NCI-H510A (cell line): ENCODE measurements at places on chromosomes 3 and 15.

GRCh38 chr3:13475871-13476590, 4.1 kb upstream of the HDAC11 start:
- DNase-seq: peak; percentile 35

DNA sequence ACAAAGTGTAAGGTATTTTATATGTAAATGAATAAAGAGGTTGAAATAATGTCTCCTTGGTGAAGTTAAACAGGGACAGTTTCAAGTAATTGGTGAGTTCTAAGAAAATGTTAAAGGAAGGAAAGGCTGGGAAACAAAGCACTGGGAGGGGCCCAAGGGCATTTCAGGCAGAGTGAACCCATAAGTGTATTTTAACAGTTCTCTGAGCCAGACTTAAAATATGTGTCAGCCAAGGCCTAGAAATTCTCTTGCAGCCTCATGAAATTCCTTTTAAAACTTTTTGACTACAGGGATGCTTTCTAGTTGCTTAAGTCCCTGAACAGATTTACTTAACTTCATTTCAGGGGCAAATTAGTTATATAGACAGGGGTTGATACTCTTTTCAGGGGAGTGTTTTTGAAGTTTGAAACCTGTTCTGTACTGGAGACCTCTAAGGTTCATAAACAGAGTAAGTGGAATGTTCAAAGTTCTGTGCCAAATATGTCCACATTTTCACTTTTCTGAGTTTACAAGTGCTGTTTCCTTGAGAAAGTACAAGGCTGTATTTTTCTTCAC, 77.6 kb downstream of the GALK2 start:
- DNase-seq: no peak

GRCh38 chr3:101319531-101319930, 844 bp downstream of the IMPG2 start:
- no peak for DNase-seq

DNA sequence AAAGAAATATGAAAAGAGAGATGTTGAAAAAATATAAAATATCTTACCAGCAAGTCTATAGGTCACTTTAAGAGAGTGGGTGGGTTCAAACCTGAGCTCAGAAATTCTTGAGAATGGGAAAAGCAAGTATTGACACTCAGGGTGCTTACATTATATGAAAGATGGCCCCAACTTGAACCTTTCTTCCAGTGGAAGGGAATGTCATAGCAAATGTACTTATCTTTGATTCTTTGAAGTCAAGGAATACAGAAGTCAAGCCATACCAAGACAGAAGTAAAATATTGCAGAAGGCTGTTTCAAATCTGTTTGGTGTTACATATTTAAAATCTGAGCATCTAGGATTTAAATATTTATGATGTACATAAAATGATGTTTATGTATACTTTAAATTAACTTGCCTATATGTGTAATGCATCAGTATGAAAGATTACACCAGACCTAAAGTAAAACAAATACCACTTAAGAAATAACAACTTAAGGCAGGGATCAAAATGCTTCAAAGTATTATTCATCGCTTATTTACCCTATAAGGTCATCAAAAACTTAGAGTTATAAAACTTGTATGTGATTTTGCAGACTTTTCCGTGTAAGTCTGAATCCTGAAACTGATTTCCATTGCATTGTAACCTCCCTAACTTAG, 8.7 kb downstream of the MME start:
- no peak for DNase-seq

DNA sequence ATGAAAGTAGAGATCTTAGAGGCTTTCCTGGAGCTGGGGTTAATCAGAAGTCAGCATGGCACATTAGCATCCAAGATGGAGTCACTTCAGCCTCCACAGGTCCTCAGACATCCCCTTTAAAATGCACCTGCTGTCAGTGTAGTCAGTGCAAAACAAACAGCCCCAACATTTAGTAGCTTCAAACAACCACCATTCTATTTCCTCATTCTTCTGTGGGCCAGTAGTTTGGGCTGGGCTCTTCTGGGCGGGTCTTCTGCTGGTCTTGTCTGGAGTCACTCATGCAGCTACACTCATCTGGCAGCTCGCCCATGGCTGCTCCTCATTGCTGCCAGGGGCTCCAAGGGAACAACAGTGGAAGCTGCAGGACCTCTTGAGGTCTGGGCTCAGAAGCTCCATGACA, 99.9 kb downstream of the TLE3 start:
- peak; percentile 71 for DNase-seq

DNA sequence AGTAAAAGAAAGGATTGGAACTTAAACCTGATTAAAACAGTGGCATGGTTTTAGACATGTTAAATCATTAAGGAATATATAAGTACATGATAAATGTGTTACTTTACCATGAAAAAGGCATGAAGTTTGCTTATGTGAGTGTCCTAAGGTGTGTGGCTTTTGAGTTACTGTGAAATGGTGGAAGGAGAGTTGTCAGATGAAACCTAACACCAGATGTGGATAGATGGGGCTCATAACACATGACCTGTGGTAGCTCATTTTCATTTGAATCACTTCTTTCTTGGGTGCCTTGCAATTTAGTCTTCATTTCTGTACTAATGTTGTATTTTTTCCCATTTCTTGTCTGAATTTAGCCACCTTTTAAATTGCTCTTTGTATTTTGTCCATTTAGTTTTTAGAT, 13.0 kb downstream of the MEF2A start:
- DNase-seq: no peak

- DNase-seq: no peak
Observed at GRCh38 chr3:122952520-122952919, 75.0 kb downstream of the SEMA5B start.

DNA sequence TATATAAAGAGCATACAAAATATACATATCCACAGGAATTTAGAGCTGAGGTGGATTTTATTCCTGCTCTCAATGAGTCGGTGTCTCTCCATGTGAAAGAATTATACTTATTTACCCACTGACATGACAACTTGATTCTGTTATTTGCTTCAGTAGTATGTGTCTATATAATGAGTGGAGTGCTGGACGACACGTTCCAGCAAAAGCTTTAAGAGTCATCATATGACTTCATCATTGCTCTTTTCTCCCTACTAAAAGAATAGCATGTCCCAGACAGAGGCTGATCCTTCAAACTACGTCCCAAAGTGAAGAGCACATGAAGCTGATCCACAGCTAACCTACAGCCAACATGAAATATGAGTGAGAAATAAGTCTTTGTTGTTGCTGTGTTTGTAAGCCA, 54.3 kb upstream of the GNB4 start:
- no peak for DNase-seq

DNA sequence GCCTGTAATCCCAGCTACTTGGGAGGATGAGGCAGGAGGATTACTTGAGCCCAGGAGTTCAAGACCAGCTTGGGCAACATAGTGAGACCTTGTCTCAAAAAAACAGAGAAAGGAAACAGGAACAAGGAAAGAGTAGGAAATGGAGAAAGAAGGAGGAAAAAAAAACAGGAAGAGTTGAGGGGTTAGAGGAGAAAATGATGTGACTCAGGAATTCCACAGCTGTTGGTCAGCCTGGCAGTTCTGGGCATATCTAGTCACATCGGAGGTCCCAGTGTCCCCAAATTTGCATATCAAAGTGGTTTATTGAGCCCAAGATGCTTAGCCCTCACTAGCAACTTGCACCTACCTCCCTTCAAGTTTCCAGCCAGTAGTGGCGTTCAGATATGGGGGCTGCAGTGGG, 18.8 kb upstream of the JMJD7 start:
- no peak for DNase-seq

DNA sequence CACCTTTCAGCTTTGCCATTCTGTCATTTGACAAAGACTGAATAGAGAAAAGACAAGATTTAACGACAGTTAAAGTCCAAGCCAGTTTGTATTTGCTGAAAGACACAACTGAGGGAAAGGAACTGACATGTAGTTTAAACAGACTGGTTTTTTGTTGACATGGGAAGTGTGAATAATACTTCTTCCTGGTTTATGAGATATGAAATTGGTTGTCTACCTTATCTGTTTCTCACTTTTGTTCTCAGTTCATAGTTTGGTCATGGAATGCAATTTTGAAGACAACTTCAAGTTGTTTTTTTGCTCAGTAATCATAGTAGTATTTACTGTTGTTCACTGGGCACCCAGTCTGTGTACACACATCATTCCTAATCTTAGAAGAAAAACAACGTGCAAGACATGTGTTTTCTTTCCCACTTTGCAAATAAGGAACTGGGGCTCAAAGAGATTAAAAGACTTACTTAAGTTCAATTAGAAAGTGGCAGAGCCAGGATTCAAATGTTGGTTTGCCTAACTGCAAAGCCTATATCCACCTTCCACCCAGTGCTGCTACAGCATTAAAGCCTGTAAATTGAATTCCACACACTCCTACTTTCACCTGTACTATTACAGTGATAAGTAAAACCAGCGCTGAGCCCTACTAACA, 103.5 kb downstream of the LPP start:
- no peak for DNase-seq

GRCh38 chr3:177711637-177712036, 514.4 kb upstream of the TBL1XR1 start:
- DNase-seq: no peak

DNA sequence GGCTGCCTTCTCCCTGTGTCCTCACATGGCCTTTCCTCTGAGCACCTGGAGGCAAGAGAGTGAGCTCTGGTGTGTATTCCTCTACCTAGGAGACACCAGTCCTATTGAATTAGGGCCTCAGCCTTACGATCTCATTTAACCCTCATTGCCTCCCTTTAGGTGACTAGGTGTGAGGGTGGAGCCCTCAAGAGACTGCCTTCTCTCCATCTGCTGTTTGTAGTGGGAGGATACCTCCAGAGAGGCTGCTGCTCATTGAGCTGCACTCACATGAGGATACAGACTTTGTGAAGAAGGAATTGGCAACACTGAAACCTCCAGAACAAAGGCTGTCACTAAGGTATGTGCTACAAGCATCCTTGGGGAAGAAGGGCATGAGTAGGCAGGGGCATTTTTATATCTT, at the start of gene CCR8:
Gene CCR8 (plus strand): TSS at position 217 of the 400 bp plus-strand sequence. CDS start 2,623 bp downstream, outside the sequence.
- peak; percentile 25 for DNase-seq

GRCh38 chr3:150401285-150401684, 6.8 kb upstream of the TSC22D2 start:
- DNase-seq: no peak

GRCh38 chr3:32432711-32433530, 41.3 kb downstream of the CMTM7 start:
- DNase-seq: no peak

DNA sequence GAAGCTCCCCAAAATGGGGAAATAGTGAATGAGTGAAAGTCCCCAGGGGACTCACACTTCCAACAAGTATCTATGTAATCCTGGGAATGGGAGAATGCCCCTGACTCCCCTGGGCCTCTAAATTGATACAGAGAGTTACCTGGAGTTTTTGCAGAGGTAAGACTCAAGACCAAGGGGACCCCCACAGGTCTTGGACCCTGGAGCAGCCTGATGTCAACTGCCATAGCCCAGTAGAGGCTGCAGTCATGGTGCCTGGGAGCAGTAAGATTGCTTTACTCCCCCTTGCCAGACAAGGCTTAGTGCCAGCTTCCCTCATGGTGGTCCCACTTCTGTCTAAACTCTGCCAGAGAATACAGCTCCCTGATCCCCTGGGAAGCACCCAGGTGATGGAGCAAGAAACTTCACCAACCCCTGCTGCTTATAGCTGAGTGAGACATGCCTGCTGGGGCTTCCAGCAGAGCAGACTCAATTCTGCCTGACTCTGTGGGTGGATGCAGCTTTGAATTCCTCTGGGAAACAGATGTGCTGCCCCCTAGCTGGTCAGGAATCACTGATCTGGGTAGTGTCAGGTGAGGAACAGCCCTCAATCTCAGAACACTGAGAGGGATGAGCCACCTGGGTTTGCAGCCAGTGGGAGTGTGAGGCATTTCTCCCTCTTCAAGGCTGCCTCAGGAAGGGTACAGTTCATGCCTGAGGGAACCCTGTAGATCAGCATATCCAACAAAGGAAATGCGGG, 485.9 kb downstream of the NSUN3 start:
- DNase-seq: no peak

- no peak for DNase-seq
Observed at GRCh38 chr3:7518456-7518855, 657.5 kb downstream of the GRM7 start.

GRCh38 chr15:89090791-89091626, 2.8 kb downstream of the ABHD2 start:
- no peak for DNase-seq

DNA sequence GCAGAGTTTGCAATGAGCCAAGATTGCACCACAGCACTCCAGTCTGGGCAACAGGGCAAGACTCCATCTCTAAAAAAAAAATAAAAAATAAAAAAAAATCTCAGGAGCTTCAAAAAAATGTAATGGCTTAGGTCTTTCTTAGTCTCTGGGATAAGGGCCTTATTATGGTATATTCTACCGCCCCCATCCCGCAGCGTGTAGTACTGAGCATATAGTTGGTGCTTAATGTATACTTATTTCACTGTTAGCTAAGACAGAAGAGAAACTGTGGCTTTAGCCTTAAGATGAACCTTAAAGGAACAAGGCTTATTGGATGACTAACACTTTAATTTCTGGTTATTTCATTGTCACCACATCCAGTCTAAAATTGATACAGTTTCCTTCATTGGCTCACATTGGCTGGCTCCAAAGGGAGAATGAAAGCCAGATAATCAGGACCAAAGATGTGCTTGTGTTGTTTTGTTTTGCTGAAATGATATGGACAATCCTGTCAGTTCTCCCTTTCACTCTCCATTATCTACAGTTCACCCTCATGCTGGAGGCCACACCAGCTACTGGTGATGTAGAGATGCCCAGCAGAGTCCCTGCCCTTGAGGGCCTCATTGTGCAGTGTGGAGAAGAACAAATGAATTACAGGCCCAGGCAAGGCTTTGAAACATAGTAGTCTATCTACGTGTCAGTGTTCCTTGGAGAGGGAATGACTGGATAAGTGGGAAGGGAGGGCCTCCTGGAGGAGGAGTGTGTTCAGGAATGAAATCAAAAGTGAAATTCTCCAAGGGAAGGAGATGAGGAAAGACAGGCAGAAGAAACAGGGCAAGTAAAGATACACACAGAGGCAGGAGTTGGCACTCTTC, 17.4 kb upstream of the RAF1 start:
- no peak for DNase-seq

DNA sequence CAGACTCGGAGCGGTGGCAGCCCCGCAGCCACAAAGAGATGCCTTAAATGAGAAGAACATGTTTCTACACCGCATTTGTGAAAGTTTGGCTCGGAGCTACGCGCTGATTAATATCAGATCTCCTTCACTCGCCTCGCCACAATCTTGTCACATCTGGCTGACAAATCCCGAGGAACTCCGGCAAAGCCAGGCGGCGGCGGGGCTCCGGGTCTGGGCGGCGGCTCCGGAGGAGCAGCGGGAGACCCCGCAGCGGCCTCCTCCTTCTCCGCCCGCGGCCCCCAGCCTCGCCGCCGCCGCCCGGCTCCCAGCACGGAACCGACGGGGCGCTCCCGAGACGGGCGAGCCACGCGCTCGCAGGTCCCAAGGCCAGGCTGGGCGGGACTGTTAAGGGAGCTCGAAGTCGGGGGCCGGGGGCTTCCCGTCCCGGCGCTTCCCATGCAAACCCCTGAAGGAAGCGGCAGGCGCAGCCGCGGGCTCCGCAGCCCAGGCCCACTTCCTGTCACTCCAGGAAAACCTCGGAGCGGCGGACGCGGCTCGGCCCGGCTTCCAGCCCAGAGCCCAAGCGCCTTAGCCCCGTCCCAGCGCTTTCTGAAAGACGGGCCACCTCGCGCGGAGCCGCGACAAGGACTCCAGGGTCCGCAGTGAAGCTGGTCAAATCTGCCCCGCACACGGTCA, 1.2 kb downstream of the BNC1 start:
- DNase-seq: no peak

- DNase-seq: no peak
Observed at GRCh38 chr3:98343647-98344507, 9.8 kb upstream of the OR5K4 start.

GRCh38 chr3:194851941-194852340, 166.3 kb downstream of the FAM43A start:
- DNase-seq: no peak
